ENCODE measurements at places on chromosomes 6 and 20.

DNA sequence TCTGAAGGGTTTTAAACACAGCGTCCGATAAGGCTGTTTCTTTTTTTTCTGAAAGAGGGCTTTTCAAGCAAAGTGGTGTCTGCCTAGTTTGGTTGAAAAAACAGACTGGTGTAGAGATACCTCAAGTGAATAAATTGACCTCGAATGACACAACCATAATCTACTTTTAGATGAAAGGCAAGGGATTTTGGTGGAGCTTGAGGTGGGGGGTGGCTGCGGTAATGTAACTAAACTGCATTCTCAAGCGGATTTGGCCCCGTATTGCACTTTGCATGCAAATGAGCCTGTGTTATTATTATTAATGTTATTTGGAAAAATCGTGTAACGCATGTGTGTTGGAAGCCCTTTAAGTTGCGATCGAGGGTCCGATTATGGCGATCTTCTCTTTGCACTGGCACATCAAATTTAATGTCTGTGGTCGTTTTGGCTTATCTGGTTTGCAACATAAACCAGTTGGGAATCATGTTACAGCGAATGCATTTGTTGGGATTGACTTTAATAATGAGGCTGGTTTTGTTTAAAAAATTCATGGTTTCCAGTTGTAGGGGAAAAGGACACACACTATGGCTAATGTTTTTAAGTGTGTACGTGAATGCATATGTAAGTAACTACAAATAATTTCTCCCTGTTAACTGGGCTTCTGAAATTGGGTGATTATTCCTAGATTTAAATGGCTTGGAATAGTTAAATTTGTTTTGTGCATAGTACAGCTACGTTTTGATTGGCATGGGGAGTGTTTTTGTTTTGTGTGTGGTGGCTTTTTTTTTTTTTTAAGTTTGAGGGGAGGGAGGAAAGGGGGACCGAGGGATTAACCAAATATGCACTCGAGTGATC, 1.0 kb downstream of the JARID2 start:
- DNase-seq: peak; percentile 36

DNA sequence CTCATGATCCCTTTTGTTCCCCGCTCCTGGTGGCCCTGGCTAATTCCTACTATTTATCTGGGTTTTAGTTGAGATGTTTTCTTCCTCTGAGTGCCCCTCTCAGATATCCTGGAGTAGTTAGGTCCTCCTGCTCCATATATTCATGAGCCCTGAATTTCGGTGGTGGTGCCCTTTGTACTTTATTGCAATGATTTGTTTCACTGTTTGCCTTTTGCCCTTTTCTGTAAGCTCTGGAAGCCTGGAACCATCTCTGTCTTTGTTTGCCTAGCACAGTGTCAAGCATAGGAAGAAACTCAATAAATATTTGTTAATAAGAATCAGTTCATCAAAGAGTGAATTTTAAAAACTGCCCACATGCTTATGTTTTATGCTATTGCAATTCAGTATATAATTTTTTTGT, 144.9 kb downstream of the DNAH8 start:
- no peak for DNase-seq

- no peak for DNase-seq
Observed at GRCh38 chr6:39819676-39820075, 27.5 kb downstream of the DAAM2 start.

DNA sequence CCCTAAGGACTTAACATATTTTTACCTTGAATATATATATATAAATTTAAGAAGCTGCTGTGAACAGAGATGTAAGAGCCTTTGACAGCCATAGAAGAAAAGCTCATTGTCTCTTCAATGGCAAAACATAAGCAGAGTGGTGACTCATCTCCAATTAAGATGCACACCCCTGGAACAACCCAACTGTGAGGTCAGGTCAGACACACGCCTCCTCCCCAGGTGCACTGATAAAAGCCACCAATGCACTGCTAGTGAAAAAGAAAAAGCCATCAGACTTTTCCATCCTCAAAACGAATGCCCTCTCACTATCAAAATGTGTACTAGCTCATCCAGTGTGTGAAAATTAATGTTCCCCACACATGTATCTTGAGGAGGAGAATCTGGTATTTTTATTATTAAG, 100.1 kb downstream of the SMLR1 start:
- no peak for DNase-seq

- no peak for DNase-seq
Observed at GRCh38 chr6:28808383-28808782, 115.4 kb downstream of the TRIM27 start.

- DNase-seq: no peak
Observed at GRCh38 chr6:2890976-2891767, 11.9 kb downstream of the SERPINB9 start.

DNA sequence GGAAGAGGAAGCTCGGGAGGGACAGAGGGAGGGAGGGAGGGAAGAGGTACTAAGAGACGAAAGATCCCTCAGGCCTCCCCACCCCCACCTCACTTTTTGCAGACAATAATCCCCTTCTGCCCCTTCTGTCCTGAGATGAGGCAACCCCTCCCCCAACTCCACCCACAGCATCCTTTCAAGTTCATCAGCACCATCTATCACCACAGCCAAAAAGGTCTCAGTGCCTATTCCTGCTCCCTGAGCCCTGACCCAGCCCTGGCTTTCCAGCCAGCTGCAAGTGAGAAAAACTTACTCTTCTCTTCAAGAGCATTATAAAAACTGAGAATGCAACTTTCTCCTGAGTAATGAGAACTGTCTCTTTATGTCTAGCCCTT, 133.2 kb upstream of the LRFN2 start:
- no peak for DNase-seq

DNA sequence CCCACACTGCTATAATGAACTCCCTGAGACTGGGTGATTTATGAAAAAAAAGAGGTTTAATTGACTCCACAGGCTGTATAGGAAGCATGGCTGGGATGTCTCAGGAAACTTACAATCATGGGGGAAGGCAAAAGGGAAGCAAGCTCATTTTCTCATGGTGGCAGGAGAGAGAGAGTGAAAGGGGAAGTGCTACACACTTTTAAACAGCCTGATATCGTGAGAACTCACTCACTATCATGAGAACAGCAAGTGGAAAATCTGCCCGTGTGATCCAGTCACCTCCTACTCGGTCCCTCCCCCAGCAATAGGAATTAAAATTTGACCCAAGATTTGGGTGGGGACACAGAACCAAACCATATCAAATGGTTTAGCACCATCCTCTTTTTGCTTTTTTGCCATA, 116.6 kb upstream of the CEP162 start:
- no peak for DNase-seq

DNA sequence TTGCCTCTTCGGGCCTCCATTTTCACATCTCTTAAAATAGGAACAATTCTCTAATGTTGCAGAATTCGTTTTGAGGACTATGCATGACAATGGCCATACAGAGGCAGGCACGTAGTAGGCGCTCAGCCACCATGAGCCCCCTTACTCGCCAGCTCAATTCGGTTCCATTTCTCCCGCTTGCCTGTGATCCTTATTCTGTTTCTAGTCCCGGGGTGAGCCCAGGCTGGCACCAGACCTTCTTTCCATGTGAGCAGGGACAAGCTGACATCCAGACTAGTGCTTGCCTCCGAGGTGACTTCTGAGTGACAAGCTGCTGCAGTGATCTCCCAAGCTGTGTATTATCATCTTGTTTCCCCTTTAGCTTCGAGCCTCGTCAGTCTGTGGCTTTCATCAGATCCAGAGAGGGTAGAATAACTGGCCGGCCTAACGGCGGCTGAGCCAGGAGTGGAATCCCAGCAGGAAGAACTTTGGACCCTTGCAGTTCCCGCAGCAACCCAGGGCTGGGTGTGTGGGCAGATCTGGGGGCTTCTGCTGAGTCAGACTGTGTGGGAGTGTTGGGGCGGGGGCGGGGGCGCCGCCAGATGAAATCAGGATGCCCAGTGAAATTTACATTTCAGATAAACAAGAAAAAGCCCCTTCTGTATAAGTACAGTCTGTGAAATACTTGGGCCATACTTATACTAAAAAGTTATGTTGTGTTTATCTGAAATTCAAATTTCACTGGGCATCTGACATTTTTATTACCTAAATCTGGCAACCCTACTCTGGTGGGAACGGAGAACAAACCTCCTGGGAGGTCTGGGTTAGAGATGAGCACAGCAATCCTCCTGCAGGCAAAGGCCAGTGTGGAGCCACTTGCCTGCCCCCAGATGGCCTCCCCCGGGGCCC, 10.9 kb downstream of the BANF2 start:
- DNase-seq: no peak
